ENCODE measurements at places on chromosomes 11 and 22.

GRCh38 chr22:43570531-43571165 is 158.8 kb downstream of the MPPED1 start:
- no peak for DNase-seq

GRCh38 chr11:12761029-12761428 is 86.8 kb downstream of the TEAD1 start:
- no peak for DNase-seq

GRCh38 chr22:28922540-28923244 is 39.3 kb downstream of the ZNRF3 start:
- no peak for DNase-seq

DNA sequence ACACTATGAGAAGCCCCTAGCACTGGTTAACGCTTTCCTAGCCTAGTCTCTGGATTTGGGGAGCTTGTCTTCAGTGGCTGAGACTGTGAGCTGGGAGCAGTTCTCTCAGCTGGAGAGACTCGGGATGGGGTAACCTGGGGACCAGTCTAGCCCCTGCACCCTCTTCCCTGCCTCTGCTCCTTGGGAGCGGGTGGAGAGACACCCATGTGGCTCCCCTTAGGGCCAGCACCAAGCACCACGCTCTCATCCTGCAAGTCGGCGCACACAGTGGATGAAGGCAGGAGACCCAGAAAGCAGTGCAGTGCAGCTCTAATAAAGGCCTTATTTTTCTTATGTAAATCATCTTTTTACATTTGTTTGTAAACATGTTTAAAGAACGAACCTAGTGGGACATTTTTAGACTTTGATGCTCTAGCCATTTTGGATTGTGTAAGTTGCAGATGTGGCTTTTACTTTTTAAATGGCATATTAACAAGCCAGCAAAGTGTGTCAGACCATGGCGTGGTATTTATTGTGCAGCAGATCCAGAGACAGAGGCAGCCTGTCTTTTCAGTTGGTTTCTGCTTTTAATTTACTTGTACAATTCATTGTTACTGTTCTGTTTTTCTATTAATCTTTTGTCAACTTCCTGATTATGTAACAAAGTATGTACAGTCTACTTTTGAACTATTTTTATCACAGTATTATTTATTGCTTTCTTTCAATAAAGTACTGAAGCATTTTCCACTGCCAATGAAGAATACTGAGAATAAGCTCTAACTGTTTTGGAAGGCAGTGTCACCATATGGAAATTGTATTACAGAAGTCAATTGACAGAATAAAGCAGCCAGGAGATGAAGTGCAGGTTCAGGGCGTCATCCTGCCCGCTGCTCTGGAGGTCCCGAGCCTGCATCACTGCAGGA is 14.4 kb upstream of the CTTN start:
- DNase-seq = no peak

GRCh38 chr22:31579835-31580242 is 82.2 kb downstream of the PISD start:
- DNase-seq = no peak

DNA sequence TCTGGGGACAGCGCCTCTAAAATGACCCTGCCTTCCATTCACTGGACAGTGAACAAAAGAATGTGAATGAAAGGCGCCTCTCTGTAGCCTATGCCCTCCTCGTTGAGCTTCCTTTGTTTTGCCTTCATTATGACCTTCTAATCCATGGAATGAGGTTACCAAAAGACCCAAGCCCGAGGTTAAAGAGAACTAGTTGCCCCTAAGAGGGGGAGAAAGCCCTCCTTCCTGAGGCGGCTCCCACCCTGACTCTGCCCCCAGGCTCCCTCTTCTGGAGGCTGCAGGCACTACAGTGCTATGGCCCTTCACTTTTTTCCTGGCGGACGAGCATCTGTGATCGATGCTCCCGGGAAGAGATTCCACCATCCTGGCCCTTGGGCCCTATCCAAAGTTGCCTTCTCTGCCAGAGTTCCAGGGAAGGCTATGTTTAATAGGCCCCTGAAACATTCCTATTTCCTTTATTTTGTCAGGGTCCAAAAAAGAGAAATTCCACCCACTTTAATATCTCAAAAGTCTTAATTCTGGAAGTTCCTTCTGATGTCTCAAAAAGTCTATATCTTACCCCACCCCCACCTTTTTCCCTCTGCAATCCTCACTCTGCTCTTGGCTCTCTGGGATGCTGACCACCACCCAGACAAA is 147.3 kb downstream of the FEZ1 start:
- DNase-seq = no peak

- no peak for DNase-seq
These were observed 27.2 kb upstream of the SMPD1 start for GRCh38 chr11:6362873-6363678.

- DNase-seq = no peak
These were observed 53.8 kb upstream of the CAPRIN1 start for GRCh38 chr11:33997584-33998251.

DNA sequence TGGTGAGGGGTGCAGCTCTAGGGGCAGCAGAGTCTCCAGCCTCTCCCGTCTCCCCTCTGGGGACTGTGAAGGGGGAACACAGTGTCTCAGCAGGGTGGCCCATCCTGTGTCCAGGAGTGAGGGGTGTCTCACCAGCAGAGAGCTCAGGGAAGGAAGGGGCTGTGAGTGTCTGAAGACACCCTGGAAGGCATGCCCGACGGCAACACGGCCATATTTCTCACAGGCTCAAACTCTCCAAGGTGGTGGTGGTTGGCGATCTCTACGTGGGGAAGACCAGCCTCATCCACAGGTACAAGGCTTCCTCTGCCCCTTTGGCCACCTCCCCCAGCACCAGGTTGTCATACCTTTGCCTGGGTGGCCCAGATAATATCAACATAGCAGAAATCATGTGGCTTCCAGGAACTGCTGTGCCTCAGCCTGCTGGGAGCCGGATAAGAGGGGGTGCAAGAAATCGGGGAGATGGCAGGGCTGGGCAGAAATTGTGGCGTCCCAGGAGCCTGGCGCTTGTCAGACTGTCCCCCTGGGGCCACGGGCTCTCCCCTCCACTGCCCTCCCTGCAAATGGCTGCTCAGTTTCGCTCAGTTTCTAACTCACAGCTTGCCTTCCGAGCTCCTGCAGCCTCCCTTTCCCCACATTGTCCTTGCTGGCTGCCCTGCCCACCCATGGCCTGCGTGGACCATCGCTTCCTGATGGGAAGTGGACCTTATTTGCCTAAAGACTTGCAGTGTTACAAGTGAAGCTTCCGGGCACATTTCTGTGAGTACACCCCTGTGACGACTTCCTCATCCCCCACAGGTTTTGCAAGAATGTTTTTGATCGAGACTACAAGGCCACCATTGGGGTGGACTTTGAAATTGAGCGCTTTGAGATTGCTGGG is 7.2 kb downstream of the RAB36 start:
- DNase-seq = no peak

- DNase-seq = no peak
These were observed 254.0 kb upstream of the CCDC90B start for GRCh38 chr11:83540112-83540675.

DNA sequence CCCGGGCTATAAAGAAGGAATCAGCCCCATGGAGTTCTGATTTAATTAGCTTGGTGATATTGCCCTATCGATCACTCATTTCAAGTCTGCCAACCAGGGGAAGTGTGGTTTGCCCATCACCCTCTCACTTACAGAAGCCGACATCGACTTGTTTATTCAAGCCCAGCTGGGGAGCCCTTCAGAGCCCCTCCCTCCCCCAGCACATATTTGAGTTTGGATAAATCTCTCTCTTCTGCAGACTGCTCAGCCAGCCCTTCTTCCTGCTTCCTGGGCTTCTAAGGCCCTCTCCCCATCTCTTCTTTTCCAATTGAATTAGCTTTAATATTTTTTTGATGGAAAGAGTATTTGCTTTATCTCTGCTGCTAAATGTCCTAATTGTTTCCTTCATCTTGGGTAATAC is 299.0 kb downstream of the MIAT start:
- no peak for DNase-seq

- DNase-seq = no peak
These were observed 96.8 kb downstream of the GRAMD1B start for GRCh38 chr11:123526918-123527317.

- DNase-seq = no peak
These were observed 5.0 kb upstream of the PGA3 start for GRCh38 chr11:61198361-61198760.

- no peak for DNase-seq
These were observed 1.2 kb upstream of the TECTA start for GRCh38 chr11:121099885-121100284.

DNA sequence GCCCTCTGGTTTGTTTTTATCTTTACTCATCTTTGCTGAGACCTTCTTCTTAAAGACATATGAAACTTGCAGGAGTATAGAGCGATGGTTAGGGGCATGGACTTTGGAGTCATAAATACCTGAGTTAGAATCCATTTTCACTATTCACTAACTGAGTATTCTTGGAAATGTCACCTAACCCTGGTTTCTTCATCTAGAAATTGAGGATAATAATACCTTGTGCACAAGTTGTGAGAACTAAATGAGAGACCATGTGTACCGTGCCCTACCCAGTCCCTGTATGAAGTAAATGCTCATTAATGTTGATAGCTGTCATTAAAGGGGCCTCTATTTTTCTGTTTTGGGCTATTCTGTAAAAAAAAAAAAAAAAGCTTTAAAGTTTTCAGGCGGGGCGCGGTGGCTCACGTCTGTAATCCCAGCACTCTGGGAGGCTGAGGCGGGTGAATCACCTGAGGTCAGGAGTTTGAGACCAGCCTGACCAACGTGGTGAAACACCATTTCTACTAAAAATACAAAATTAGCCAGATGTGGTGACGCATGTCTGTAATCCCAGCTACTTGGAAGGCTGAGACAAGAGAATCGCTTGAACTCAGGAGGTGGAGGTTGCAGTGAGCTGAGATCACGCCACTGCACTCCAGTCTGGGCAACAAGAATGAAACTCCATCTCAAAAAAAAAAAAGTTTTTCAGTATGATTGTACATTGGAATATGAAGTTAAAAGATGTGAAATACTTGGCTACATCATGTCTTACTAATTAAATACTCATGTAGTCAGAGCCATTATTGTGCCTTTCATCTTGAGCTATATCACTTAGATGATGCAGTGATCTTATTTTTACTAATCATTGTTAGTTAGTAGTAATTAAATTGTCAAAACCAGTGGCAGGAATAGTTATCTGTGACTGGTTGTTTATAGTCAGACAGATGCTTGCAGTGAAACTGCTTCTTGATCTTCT is 95.0 kb downstream of the AMOTL1 start:
- no peak for DNase-seq

DNA sequence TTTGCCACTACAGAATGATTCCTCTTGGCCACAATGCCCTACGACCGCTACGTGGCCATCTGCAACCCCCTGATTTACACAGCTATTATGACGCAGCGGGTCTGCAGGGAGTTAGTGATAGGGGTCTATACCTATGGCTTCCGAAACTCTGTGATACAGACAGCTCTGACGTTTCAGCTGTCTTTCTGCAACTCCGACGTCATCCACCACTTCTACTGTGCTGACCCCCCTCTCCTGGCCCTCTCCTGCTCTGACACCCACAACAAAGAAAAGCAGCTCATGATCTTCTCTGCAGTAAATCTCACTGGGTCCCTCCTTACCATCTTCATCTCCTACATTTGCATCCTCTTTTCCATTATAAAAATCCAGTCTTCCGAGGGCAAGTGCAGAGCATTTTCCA is 52.3 kb upstream of the OR5P2 start:
- no peak for DNase-seq

DNA sequence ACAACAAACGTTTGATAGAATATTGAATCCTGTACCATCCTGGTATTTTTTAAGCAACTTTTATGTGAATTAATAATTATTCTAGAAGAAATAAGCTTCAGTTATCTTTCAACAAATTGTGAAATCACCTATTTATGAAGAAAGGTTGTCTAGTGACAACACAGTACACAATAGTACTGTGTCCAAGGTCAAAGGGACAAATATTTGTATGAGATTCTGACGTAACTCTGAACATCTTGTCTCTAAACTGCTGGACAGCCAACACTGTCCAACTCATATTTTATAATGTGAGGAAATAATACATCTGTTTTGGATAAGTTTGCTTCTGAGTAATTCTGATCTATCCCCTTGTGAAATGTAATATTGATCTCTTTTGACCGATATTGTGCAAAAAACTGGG is 18.9 kb downstream of the CASP5 start:
- DNase-seq = no peak

- DNase-seq = no peak
These were observed 104.5 kb upstream of the TEAD1 start for GRCh38 chr11:12569499-12570425.

DNA sequence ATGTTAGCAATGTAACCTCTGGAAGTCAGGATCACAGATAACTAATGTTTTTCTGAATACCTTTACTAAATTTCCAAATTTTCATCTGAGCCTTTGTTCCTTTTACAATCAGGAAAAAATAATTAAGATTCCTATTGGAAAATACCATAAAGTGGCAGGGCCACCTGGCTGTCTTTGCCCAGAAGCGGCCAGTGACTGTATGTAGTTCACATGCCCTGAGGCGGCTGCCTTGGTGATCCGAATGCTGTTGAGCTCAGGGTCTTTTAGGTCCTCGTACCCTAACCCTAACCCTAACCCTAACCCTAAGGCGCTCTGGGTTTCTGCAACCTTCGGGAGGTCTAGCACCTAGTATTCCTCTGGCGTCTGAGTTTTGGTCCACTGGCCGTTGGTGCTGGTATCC is 8.5 kb upstream of the ARFGAP3 start:
- DNase-seq = no peak

DNA sequence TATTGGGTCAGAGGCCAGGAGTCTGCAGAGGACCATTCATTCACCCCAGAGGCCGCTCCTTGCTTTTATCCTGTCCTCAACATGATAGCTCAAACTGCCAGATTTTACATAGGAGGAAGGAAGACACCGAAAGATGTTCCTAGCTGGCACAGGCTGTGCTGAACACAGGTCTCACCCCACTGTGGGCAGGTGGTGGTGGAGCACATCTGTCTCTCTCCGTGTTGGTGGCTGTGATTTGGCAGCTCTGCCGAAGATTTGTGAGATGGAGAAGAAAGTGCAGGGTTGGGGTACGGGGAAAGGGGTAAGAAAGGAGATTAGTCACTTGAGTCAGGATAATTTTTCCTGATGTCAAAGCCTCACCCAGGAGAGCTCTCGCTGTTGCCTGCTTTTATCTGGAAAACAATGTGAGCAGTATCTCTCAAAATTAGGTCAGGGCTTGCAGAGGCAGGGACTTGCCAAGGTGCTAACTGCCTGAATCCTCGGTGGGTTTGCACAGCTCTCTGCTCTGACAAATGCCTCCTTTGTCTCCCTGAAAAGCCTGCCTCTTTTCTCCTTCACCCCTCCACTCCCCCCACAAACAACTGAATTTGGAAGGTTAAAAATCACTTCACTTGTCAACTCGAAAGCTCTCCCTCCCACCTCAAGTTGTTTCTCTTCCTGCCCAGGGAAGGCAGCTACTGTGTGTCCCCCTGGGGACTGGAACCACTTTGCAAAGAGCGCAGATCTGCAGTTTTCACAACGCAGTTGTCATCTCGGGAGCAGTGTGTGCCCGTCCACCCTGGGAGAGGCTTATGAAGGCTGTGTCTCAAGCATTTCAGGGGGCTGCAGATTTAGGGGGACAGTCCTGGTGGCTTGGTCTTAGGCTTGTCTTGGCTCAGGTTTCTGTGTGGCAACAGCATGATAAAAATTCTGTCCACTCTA is 299.7 kb downstream of the ST3GAL4 start:
- no peak for DNase-seq

GRCh38 chr22:23127788-23128187 is 14.0 kb downstream of the RSPH14 start:
- no peak for DNase-seq

- no peak for DNase-seq
These were observed 64.8 kb downstream of the PHF21B start for GRCh38 chr22:44944883-44945601.

GRCh38 chr11:131373756-131374155 is 3.3 kb downstream of the NTM start:
- no peak for DNase-seq

GRCh38 chr11:72741849-72742512 is 10.2 kb downstream of the ARAP1 start:
- DNase-seq = no peak
